ENCODE measurements at places on chromosomes 11 and 22. TPM values are rescaled to one million over a fixed set of nuclear protein-coding genes. Genes with fewer than 3 reads are reported as not detected.

DNA sequence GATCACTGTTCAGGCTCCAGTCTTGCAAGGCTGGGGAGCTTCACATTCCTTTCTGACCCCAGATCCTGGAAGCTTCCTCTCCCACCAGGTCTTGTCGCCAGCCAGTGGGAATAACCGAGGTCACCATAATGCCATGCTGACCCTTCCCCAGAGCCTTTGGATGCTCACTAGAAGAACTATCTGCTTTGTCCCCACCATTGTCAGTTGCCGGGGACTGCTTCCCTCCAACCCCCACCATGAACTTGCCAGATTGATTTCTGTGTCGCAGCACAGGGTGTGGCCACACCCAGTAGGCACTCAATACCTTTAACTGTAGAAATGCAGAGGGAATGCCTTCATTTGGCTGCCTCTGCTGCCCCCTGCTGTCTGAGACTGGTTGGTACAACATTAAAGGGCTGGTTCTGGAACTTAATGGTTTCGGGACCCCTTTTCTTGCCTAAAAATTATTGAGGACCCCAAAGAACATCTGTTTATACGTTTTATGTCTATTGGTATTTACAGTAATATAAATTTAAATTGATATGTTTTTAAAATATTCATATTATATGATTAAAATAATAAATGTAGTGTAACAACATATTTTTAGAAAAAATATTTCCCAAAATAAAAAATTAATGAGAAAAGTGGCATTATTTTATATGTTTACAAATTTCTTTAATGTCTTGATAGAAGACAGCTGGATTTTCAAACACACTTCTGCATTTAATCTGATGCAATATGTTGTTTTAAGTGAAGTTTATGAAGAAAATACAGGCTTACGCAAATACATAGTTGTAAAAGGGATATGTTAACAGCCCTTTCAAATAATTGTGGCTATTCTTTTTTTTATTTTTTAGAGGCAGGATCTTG is 6.7 kb upstream of the GDPD5 start:
- peak; percentile 64 for DNase-seq

DNA sequence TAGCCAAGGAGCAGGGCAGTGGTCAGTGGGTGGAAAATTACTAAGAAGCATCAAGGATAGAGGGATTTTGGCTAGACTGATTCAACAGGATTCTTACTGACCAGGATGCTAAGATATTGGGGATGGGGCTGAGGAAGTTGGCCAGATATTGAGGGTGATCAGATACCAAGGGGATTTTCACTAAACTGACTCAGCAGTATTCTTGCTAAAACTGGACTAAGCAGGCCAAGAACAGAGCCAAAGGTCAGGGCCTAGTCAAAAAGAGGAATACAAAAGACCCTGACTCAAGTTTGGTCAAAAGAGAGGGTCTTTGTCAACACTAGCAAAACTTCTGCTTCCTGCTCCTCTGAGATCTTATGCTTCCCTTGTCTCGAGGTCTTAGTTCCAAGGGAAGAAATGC is 38.6 kb upstream of the DEUP1 start:
- no peak for DNase-seq

DNA sequence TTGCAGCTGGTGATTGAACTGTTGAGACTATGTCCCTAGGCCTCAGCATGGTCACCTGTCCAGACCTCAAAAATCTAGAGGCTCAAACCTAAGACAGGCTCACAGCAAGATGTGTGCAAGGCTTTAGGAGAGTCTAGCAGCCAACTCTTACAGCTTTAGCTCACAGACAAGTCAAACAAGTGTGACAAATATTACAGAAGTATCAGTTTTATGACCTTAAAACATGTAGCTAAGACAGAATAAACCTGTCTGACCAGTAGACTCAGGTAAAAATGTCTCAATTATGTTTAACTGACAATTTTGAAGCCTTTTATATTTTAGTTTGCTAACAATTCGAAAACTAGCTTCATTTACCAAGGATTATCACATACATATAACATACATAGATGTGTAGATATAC is 80.0 kb upstream of the HTATIP2 start:
- no peak for DNase-seq

Gene NRGN
- total RNA-seq = not detected

DNA sequence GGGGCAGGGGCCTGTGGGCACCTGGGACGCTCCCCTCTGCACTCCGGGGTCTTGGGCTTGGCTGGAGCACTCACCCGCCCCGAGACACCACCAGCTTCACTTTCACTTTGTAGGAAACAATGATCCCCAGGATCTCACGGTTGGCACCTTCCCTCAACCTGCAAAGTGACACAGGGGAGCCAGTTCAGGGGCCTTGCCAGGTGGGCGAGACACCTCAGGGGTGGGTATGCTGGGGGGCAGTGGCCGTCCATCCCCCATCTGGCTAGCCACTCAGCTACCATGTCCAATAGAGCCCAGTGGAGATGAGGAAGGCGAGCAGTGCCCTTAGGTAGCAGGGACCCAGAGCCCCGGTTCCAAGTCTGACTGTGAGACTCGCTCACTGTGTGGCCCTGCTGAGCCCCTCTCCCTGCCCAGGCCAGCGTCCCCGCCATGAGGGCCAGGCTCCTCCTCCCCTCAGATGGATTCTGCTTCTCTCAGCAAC is 32.3 kb downstream of the TPBGL start:
- DNase-seq = no peak

Gene SART1
- 38.0 TPM for total RNA-seq

Gene TNNI2
- total RNA-seq = not detected

Gene GANAB
- 96.8 TPM for total RNA-seq

Gene DCDC1
- total RNA-seq = 15.4 TPM

GRCh38 chr11:6057452-6057851 is 26.9 kb upstream of the OR56A1 start:
- DNase-seq = no peak

- no peak for DNase-seq
These were observed 457.0 kb downstream of the DLG2 start for GRCh38 chr11:85170184-85170583.

Gene SYT13
- total RNA-seq = 2.6 TPM

DNA sequence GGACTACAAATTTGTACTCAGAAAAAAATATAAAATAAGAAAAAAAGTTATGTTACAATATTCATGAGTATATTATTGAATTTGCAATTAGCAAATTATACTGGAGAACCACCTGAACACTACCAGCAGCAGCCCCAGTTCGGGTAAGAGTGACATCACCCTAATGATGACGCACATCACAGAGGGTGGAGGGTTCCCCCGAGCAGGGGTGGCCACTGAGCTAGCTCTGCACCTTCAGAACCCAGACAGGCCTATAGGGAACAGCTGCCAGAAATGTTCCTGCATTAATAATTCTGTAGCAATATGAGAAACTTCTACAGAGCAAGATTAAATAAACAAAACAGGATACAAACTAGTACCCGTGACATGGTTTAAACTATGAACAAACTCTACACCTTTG is 17.5 kb upstream of the ARAP1 start:
- no peak for DNase-seq

Gene AAMDC
- total RNA-seq = 16.1 TPM

Gene FSHB
- total RNA-seq = 5.1 TPM

DNA sequence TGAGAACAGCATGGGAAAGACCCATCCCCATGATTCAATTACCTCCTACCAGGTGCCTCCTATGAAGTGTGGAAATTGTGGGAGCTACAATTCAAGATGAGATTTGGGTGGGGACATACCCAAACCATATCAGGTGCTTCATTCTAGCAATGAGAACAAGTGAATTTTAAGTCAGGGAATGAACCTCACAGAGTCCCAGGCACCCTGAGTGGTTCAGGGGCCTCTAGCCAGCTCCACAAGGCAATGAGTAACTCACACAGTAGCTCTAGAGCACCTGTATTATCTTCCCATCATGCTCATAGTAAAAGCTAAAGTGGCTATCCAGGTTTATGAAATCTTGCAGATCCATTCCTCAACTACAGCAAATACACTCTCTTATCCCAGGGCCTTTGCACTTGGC is 13.1 kb upstream of the ACCSL start:
- DNase-seq = no peak

Gene TLCD5
- total RNA-seq = 9.9 TPM

GRCh38 chr11:60265373-60266214 is 14.9 kb upstream of the MS4A4A start:
- peak; percentile 33 for DNase-seq

DNA sequence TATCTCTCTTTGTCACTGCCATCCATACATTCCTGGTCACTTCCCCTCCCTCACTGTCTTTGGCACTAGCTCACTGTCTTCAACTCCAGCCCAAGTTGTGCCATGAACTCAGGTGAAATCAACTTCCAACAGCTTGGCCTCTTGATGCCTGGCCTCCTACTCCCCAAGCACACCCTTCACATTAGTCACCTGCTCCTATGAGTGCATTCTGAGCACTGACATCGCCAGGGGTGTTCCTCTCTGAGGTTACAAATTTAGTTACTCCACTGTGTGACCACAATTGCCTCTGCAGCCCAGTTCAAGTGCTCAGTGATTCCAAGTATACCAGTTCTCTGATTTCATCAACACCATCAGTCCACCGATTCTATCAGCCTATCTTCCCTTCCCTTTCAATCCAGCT is 10.8 kb downstream of the DRD2 start:
- no peak for DNase-seq

- no peak for DNase-seq
These were observed 53.5 kb downstream of the ISX start for GRCh38 chr22:35119494-35119893.

Gene ALDH3B1
- 19.0 TPM for total RNA-seq

Gene C22orf15
- not detected for total RNA-seq

Gene TMEM258
- total RNA-seq = 54.7 TPM

DNA sequence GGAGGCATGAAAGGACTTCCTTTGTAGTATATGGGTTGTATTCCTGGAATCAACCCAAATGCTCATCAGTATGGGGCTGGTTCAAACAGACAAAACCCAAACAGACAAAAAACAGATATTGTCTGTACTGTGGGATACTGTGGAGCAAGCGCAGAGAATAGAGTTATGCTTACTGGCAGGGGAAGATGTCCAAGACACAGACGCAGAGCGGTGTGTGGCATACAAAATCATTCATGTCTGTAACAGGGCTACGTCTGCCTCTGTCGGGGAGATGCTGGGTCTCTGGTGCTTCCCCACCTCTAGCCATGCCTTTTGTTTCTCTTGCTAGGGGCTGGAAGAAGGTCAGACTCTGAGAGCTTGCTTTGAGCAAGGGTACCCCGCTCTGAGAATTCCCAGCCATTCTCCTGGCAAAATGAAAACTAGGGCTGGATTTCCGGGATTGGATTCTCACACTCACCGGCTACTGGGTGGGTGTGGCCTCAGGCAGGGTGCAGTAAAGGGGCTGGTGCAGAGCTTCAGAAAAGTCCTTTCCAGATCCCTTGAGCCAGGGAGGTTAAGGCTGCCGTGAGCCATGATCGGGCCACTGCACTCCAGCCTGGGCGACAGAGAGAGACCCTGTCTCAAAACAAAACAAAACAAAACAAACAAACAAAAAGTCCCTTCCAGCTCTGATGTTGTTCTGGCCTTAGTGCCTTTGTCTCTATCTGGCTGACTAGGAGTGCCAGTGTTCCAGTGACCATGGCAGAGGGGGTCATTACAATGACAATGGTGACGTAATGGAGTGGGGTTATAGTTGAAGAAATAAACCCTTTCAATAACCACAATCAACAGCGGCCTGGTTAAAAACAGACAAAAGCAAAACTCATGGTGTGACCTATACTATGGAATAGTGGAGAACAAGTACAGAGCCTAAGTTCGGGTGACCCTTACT is 2.9 kb upstream of the ABCC8 start:
- peak; percentile 67 for DNase-seq

DNA sequence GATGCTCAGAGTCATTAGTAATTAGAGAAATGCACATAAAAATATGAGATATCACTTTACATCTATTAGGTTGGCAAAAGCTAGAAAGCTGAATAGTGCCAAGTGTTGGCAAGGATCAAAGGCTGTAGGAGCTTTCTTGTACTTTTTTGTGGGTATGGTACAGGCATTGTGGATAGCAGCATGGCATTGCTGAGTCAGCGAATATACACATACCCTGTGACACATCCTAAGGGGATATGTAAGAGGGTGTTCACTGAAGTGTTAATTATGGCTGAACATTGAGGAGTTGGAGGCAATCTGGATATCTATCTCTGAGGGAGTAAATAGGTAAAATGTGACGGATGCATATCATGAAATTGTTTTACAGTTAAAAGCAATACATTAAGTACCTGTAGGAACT is 27.0 kb upstream of the IL18BP start:
- DNase-seq = no peak

Gene SCN4B
- 1.2 TPM for total RNA-seq

DNA sequence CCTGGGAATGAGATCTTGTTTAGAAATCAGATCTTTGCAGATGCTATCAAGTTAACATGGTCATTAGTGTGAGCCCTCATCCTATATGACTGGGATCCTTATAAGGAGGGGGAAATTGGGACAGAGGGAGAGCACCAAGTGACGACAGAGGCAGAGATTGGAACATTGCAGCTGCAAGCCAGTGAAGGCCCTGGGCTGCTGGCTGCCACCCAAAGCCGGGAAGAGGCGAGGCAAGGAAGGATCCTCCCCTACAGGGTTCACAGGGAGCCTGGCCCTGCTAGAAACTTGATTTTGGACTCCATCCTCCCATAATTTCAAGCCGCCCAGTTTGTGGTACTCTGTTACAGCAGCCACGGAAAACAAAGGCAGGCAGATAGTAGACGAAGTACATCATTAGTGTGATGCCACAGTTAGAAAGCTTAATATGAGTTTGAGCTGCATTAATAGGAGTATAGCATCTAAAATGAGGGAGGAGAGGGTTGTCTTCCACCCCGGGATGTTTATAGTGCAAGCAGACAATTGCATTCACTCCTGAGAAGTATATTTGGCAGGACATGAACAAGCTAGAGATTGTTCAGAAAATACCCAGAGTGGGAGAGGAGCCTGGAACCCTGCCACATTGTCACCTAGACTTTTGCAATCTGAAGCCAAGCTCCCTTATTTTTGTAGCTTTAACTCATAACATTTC is 56.8 kb upstream of the CLMP start:
- DNase-seq = peak; percentile 66

- DNase-seq = peak; percentile 50
These were observed 450 bp downstream of the CBX6 start for GRCh38 chr22:38871360-38872171.

GRCh38 chr11:122138744-122139594 is 23.0 kb upstream of the BLID start:
- DNase-seq = peak; percentile 88

DNA sequence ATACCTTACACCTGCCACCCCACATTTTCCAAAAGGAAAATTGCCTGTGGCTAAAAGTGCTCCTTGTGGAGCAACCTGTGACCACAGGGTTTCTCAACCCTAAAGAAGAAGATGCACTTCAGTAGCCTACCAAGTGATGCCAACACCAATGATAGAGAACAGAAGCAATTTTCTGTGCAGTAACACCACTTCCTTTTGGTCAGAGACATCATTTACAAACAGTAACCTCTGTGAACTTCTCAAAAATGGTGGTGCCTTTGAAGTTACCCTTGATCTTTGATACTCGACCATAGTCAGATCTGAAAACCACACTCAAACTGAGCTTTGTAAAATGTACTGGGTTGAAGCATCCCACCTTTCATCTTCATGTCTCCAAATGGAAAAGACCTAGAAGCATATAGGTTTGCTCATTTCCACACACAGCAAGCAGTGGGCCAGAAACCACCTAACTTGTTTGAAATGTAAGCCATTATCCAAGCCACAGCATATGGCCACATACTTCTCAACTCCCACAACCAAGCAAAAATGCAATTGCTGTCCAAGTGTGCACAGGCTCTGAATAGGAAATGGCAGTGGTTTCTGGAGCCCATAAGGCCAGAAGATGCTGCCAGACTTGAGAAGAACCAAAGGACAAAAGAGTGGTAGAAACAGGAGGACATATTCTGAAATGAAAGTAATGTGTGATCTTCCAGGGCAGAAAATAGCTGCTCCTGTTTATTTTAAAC is 24.3 kb downstream of the MPPED2 start:
- DNase-seq = no peak

Gene DDI1
- total RNA-seq = 0.72 TPM

Gene ZNF215
- 13.7 TPM for total RNA-seq

Gene ANO9
- 5.1 TPM for total RNA-seq

Gene MPEG1
- 8.4 TPM for total RNA-seq

Data from umbilical cord (tissue), 2 donors.